ENCODE measurements at places on chromosomes 1 and 21.

- no peak for DNase-seq
These were observed 17.7 kb upstream of the KDM4A start for GRCh38 chr1:43632135-43632670.

GRCh38 chr1:91801496-91802115 lies 84.3 kb downstream of the TGFBR3 start:
- no peak for DNase-seq

DNA sequence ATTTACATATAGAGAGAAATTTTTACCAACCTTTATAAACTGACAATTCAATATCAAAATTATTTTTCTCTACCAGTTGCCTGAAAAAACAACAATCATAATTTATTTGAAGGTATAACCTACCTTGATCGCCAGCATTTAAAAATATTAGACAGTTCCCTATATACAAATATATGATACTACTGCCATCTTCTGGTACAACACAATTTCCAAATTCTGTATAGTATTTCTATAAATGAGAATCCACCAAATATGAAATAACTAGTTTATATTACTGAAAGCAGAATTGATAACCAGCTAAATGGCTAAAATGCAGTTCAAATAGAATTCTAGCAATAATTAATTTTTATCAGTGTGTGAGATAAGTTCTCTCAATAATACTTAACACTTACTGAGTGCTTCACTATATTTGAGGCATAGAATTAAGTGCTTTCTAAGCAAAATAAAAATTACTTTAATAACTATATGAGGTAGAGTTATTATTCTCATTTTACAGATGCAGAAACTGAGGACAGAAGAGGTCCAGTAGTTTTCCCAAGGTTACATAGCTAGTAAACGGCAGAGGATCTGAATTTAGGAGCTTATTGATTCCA lies 75.6 kb downstream of the PIGK start:
- DNase-seq: peak; percentile 12

DNA sequence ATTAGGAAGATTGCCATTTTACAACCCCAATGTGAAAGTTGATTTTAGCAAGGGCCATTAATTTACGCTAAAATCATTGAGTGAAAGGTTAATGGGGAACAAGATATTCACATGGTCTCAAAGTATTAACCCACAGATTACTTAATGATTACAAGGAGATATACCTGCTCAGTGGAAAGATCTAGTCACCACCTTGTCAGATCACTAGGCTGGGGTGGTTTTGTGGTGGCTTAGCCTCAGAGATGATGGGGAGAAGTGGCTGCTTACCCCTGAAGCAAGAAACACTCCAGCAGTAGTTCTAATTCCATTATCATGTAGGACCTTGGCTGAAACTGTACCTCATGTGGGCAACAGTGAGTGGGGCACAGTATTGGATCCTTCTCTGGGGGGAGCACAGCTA lies 20.1 kb upstream of the TRIM33 start:
- no peak for DNase-seq

DNA sequence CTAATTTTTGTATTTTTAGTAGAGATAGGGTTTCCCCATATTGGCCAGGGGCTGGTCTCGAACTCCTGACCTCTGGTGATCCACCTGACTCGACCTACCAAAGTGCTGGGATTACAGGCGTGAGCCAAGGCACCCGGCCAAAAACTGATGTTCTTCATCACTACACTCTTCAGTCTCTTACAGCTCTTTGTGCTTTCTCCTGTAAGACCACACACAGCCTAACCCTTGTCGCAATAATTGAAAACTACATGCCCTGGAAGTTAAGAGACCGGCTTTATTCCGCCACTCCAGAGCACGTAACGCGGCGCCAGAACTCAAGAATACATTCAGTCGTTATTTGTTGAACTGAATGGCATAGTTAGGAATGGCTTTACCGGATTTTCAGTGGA lies 552 bp downstream of the GPATCH4 start:
- DNase-seq: no peak

- DNase-seq: no peak
These were observed 251.2 kb downstream of the DSCAM start for GRCh38 chr21:40595806-40596205.

GRCh38 chr1:100347009-100347966 lies 5.0 kb upstream of the CDC14A start:
- DNase-seq: no peak

- peak; percentile 84 for DNase-seq
These were observed 94.5 kb downstream of the SYT2 start for GRCh38 chr1:202615501-202616354.

DNA sequence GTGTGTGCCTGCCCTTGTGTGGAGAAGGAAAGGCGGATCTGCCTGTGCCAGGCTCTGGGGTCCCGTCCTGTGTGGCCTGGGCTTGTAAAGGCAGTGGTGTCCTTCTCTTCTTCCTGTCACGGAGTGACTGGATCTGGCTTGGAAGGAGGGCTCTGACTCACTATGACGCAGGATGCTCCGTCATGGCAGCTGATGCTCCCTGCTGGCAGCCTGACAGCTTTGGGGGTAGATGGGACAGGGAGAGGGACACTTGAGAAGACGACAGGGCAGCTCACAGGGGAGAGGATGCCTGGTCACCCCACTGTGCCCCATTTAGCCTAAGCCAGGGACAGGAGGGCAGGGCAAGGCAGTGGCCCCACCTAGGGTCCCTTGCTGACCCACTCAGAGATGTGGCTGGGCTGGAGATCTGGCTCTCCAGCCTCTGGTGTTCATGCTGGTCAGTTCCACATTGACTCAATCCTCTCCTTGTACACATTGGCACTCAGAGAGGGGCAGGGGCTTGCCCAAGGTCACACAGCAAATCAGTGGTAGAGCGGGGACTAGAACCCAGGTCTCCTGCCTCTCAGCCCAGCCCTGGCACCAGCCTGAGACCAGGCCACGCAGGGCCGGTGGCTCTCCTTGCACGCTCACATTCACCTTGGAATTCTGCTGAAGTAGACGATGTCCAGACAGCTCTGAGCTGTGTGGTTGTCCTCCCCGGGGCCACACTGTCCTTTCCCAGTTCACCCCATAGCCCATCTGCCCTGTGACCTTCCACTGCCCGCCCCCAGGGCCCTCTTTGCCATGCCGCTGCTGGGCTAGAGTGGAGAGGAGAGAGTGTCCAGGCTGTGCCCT lies 2.8 kb upstream of the FAM131C start:
- DNase-seq: peak; percentile 86

DNA sequence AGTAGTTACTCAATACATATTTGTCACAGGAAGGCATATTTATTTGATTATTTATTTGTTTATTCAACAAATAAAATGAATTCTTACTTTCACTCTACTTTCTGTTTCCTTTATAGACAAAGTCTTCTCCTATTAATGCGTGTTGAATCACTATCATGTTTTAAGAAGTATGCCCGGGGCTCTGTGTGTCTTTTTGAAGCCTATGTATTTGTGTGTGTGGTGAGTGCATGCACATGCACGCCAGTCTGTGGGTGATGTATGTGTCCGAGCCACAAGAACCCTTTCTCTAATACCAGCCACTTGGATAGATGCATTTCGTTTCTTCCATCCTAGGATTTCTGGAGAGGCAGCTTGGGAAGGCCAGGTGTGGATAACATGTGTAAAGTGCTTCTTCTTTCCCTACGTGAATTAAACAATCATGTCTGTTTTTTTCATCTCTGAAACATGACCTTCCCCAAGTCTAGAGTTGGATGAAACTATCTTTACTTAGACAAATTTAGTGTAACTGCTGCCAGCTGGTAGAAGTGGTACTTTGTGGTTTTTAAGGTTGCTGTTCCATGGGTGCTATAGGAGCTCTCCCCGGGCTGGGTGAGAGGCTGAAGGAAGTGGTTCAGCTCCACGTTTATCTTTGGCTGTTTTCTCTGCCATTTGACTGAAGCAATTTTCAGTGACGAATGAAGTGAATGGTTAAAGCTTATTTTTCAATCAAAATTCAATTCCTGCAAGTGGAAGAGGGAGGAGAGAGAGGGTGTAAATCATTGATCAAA lies 46.8 kb upstream of the PPM1J start:
- no peak for DNase-seq

DNA sequence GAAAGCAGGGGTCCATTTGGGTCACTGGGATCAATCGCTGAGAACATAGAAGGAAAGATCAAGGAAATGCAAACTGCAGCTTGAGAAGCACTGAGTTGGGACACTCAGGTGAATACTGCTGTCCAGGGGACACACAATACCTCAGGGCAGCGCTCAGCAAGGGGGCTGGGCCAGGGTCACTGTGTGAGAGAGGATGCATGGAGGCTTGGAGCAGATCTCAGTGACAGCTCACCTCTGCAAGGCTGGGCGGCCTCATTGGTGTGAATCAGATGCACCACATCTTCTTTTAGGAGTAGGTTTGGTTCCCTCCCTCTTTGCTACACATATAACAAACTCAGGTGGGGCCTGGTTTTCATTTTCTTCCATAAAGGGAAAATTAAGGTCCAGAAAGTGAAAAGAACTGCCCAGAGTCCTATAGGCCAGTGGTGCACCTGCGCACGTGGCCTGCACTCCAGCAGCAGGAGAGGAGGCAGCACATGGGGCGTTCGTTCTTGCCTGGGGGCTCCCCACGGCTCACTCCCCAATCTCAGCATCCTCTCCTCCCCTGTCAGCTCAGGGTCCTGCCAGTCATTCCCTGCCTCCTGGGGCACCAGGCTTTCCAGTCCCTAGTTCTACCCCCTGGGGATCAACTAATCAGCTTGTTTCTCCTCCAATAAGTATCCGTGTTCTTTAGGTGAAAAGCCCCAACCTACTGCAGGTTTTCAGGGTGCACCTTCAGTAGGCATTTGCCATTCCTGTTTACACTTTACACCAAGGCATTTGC lies 1.5 kb downstream of the A3GALT2 start:
- no peak for DNase-seq

- DNase-seq: no peak
These were observed 145.9 kb downstream of the PGBD5 start for GRCh38 chr1:230280054-230280795.

DNA sequence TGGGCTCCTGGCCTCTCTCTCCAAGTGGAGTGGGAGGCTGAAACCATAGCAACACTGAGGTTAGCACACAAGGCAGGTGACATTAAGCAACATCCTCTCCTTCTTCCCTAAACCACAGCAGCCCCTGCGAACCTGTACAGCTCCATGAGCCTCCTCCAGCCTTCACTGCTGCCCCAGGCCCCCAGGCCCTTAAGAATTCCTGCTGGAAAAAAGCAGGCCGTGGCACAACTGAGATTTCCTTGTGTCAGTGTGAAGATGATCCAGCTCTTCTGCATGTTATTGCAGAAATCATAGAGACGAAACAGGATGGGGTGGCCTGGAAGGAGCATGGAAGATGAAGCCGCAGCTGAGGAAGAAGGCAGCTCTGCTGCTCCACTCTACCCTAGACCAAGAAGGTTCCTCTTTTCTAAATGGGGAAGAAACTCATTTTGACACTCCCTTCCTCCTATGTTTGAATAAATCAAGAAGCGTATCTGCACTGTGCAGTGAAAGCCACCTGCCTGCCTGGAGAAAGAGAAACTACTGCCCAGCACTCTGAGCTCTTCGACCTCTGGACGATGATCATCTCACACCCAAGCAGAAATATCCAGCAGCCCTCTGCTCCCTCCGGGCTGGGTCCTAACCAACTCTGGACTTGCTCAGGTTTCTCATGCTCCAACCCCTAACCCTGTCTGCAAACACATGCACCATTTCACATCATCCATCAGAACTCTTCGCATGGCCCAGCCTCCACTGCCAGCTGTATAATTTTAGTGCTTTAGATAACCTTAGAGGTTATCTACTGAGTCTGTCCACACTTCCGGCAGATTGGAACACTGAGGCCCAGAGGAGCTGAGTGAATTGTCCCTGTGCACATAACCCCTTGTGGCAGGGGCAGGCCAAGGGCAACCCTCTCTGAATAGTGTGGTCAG lies 20.7 kb downstream of the SH3BP5L start:
- DNase-seq: no peak

DNA sequence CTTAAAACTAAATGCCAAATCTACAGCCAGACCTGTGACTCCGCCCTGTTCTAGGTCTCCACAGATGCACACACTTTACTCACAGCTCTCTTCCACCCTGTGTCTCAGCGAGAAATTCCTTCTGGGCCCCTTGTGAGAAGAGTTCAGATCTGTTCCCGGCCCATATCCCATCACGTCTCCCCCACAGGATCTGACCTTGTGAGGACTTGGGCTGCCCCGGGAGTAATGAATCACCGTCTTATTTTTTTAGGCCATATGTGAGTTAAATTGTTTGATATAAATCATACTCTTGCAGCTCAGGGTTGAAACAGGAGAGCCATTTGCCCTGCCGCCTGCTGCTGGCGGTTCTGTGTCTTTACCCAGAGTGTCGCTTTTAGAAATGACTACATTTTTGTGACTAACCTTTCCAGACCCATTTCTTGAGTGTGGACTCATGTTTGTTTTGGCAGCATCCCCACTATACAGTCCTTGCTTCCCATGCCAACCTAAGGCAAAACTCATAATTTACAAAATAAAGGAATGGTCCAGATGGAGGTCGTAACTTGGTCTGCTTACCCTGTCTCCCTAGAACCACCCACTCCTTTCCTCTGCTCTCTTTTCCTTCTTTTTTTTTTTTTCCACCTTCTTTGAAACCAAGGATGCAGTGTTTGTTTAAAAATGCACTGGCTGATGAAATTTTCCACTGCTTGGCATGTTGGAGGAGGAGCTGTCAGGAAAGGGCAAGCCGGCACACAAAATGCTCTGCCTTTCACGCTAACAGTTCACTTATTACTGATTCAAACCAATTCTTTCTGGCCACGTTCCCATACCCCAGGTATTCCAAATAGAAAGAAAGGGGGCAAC lies 98.0 kb upstream of the C1orf105 start:
- DNase-seq: peak; percentile 96

DNA sequence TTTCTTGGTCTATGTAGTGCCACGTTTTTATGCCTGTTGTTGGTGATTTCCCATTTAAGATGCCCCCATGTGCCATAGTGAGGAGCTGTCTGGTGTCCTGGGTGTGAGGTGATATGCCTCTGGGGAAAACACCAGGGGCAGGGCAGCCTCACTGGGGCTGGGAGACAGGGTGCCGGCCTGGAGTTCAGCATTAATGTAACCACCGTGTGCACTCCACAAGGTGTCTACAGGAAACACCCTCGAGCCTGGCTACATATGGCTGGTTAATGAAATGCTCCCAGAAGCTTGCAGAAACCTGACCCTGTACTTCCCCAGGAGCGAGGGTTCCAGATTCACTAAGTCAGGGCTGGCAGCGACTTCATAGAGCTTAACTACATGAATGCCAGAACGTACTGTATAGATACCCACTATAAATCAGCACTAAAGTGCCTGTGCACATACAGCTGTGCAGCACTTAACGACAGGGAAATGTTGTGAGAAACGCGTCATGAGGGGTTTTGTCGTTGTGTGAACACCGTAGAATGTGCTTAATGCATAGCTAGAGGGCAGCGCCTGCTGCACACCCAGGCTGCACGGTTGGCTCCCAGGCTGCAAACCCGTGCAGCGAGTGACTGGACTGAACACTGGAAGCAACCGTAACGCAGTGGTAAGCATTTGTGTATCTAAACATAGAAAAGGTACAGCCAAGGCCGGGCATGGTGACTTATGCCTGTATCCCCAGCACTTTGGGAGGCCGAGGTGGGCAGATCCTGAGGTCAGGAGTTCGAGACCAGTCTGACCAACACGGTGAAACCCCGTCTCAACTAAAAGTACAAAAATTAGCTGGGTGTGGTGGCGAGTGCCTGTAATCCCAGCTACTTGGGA lies 10.4 kb downstream of the TFF2 start:
- no peak for DNase-seq
